ENCODE measurements at places on chromosomes 7 and 10.

GRCh38 chr7:115940460-115941060 lies 90.0 kb downstream of the TFEC start:
- no peak for DNase-seq

- DNase-seq, result no peak
Measured at GRCh38 chr7:48638041-48638440, 286.3 kb upstream of the CDC14C start.

DNA sequence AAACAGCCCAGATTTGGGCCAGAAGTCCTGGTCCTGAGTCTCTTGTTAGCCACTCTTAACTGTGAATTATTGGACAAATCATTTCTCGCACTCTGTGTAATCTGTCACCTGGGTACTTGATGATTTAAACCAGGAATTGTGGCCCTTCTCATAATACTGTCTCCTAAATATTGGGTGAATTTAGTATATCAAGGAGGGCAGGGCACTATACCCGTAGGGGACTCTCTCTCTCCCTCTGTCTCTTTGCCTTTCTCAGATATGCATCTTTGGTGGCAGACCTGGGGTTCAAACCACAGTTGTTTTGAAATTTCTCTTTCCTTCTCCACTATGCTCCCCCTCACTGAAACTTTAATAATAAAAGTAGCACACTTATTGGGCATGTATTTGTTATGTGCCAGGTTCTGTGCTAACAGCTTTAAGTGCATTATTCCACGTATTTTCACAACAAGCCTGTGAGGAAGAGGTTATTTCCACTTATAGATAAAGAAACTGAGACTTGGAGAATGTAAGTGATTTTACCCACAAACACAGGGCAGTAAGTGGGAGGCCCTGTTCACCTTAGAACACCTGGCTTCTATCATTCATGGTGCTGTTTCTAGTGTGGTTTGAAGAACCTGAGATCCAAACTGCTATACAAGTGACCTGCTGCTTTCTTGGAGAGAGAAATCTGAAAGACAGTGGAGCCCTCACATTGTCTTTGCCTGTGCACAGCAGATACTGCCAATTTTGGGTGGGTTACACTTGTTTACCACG lies 11.8 kb downstream of the FAS start:
- DNase-seq, result no peak

GRCh38 chr10:32148864-32149251 lies 92.6 kb upstream of the KIF5B start:
- no peak for DNase-seq

- no peak for DNase-seq
Measured at GRCh38 chr10:116059320-116059719, 213.7 kb downstream of the GFRA1 start.

DNA sequence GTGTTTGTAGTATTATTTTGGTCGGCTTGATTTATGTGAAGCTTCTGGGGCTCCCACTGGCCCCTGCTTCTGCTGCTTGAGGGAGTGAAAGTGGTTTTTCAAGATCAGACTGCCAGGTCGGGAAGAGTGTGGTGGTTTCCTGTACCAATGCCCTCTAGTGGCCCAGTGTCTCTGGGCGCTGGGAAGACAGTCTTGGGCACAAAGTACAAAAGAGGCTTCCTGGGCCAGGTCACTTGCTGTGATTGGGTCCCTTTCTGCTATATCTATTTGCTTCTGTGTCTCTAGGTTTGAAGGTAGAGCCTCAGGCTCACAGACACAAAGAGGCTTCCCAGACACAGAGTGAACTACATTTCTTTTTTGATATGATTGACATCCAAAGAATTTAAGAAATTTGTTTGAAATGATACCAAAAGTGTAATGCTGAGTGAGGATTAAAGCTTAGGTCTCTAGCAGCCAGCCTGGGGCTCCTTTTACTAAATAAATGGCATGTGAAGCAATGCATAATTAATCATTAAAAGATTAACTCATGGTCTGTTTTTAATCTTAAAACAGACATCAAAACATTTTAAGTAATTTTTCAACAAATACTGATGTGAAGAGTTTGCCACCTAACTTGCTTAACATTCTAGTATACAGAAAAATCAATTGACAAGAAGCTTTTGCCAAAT lies 36.3 kb downstream of the ABCB1 start:
- DNase-seq, result no peak

DNA sequence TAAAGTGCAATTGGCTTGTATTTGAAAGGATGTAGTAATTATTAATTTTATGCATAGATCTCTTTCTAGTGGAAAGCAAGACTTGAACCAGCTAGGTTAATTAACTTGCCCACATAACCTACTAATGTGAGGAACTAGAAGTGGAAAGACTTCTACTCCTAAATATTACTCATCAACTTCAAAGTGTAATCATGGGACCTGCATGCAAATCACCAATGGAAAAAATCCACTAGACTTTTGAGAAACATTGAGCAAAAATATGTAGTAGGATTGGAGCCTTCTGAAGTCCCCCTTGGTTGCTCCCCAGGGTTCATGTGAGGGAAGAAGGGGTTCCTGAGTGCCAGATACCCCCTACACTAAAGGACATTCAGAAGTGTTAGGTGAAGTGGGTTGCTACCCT lies 240.2 kb downstream of the PTEN start:
- no peak for DNase-seq

DNA sequence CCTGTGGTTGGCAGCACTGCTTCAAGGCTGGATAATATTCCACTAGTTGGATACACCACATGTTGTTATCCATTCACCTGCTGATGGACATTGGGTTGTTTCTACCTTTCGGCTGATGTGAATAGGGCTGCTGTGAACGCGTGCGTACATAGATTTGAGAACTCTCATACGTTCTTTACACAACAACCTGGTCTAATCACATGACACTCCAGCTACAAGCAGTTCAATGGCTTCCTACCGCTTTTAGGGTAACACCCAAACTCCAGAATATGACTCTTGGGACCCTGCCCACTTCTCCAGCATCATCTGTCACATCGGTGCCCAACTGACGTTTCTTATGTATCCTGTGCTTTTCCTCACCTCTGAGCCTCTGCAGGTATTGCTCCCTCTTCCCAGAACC lies 114.6 kb downstream of the ABLIM1 start:
- DNase-seq, result no peak

GRCh38 chr10:77673101-77673500 lies 35.5 kb upstream of the KCNMA1 start:
- DNase-seq, result no peak

DNA sequence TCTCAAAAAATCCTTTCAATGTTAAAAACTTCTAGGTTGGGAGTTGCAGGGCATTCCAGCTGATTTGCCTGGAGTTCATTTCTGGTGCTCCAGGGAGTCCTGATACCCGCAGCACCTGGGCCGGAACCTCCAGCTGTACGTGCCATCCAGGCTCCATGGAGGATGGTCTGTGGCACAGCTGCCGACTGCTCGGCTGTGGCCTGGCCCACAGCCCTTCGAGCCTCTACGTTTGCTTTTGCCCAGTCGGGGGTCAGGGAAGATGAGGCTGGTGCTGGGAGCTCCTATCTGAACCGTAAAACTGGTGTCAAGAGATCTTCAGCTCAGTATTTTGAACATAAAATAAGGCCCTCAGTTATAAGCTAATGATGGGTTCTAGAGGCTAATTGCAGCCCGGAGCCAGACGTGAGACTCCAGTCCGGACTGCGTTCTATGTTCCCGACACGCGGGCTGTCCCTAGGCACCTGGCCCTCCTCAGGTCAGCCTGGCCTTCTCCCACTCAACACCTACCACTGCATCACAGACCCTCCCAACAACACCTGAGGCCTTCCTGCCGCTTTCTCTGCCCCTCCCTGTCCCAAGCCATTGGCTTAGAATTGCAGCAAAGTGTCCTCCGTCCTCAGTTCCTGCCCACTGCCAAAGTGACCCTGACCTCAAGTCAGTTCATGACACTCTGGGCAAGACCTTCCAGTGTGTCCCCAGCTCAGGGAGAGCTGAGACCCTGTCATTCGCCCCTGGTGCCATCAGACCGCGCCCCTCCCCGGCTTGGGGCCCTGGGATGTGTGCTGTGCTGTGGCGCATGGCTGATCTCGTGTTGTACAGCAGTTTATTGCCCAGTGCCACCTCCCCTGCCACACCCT lies 64.2 kb upstream of the DNAJB6 start:
- DNase-seq, result no peak

GRCh38 chr10:71575451-71575850 lies 144.1 kb downstream of the C10orf105 start:
- DNase-seq, result no peak

DNA sequence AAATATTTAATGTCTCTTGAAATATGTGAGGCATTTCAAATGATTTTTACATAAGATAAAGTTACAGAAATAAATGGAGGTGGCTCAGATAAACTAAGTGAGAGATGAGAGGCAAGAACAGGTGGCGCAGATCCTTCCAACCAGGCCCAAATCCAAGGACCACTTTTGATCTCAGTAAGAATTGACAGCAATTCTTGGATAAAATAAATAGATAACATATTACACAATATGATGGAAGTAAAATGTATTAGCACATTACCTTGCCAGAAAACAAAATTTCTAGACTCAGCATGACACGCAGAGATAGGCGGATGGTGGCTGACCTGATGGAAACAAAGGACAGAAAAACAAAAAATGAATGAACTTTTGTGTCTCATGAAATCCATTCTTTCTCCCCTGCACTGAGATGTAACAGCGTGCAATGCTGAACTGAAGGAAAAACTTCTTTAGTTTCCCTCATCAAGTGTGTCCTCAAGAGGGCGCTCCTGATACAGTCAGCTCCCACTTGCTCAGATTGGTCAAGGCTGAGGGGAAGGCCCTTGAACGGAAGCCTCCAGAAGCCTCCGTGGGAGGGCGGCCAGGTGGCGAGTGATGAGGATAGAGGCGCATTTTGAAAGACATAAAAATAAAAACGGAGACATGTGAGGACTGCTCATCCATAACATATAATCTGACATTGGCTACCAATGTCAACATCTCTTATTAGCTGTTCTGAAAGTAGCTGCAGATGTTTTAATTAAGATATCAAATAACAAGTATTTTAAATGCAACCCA lies 62.8 kb upstream of the GSDME start:
- peak; percentile 44 for DNase-seq

DNA sequence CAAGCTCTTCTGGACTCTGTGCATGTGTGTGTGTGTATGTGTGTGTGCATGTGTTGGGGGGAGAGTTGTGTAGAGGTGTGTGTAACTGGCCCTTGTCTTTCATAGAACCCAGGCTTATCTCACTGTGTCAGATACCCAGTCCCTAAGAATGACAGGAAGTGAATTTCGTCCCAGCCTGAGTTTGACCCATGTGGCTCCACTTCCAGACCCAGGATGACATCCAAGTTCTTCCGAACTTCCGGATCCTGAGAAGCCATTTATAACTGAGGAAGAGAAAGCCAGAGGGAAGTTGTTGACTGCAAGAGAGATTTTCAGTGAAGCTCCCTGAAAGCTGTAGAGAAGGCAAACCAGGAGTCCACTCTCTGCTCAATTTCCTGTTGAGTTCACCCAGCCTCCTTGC lies 53.2 kb downstream of the ADRB1 start:
- DNase-seq, result no peak

- no peak for DNase-seq
Measured at GRCh38 chr10:132250481-132251475, 57.0 kb downstream of the STK32C start.

DNA sequence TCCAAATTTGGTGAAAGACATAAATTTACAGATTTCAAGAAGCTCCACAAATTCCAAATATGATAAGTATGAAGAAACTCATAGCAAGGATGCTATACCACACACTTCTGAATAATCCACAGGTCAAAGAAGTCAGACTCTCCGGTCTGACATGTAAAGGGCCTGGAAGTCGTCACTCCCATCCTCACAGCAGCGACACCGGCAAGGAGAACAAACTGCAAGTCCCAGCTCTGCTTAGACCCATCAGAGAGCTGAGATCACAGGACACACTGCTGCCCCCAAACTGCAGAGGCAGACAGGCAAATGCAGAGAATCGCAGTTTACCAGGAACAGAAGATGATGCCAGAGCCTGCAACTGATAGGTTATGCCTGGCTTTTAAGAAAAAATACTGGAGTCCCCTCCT lies 62.0 kb downstream of the AMZ1 start:
- DNase-seq, result no peak

- DNase-seq, result no peak
Measured at GRCh38 chr7:156094350-156095146, 282.3 kb upstream of the SHH start.

DNA sequence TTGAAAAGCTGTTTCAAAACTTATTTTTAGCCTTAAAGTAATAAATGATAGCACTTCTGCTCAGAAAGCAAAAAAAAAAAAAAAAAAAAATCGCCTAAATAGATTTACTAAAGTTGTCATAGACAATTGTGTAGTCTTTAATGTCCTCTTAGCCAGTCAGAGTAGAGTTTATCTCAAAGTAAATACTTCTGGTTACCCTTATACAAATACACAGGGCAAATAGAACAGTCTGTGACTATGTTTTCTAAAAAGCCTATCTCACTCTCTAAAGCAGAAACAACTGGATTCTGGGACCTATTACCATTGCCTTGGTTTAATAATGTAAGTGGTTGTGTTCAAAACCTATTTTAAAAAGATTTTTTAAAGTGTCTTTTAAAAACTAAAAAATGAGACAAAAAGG lies 156.2 kb upstream of the THSD7A start:
- no peak for DNase-seq

- DNase-seq, result no peak
Measured at GRCh38 chr10:127889605-127890195, 3.0 kb downstream of the CLRN3 start.

DNA sequence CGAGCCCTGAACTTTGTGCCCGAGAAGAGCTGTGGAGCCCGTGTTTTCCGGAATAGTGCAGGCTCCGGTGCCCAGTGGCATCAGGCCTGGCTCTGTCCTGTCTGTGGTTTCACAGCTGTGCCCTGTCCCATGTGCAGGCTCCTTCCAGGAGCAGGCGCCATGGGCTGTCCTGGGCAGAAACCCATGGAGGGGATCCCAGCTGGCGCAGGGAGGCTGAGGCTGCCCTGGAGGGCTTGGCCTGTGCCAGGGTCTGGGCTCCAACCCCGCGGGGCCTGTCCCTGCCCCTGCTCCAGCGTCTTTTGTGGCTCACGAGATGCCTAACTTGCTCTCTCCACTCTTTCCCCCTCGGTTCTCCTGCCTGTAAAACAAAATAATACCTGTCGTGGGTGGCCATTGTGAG lies 23.3 kb upstream of the CRHR2 start:
- no peak for DNase-seq
